ENCODE measurements at places on chromosomes 1 and 21.

GRCh38 chr21:46269466-46269865 is 15.9 kb downstream of the MCM3AP start:
- no peaks in the 10 kb centered on the region for H3K4me1 ChIP-seq
- DNase-seq = no peak
- H3K27me3 ChIP-seq = no peaks in the 10 kb centered on the region
- peaks cover 33% of the 10 kb centered on the region for H3K36me3 ChIP-seq
- no peak overlapping the region for H3K4me3 ChIP-seq

GRCh38 chr1:26476958-26477357 is 4.7 kb downstream of the HMGN2 start:
- no peaks in the 10 kb centered on the region for H3K4me1 ChIP-seq
- no peak overlapping the region for H3K4me3 ChIP-seq
- no peak overlapping the region for H3K27ac ChIP-seq
- H3K27me3 ChIP-seq = no peaks in the 10 kb centered on the region

DNA sequence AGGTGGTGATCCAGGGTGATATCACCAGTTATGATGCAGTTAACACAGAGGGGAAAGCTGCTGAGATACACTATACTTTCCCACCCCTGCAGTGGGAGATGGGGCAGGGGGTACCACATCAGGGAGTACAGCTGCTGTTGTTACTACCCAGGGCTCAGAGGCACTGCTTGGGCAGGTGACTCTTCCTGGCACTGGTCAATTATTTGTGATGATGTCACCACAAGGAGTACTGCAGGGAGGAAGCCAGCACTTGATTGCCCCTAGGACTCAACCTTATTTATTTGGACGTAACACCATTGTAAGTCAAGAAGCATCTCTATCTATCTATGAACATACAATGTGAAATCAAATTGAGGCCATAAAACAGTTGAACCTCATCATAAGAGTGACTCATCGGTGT is 10.1 kb downstream of the IFNAR1 start:
- H3K27ac ChIP-seq = no peak overlapping the region
- H3K4me3 ChIP-seq = no peak overlapping the region
- H3K4me1 ChIP-seq = no peaks in the 10 kb centered on the region
- H3K36me3 ChIP-seq = peaks cover 2% of the 10 kb centered on the region

- H3K36me3 ChIP-seq = no peaks in the 10 kb centered on the region
- no peak overlapping the region for H3K27ac ChIP-seq
- peak overlapping the region; percentile 49 for H3K4me3 ChIP-seq
- peaks cover 6% of the 10 kb centered on the region for H3K4me1 ChIP-seq
- no peak for DNase-seq
- peaks cover 3% of the 10 kb centered on the region for H3K27me3 ChIP-seq
Observed at GRCh38 chr1:14597343-14598006, 1.0 kb upstream of the KAZN start.

DNA sequence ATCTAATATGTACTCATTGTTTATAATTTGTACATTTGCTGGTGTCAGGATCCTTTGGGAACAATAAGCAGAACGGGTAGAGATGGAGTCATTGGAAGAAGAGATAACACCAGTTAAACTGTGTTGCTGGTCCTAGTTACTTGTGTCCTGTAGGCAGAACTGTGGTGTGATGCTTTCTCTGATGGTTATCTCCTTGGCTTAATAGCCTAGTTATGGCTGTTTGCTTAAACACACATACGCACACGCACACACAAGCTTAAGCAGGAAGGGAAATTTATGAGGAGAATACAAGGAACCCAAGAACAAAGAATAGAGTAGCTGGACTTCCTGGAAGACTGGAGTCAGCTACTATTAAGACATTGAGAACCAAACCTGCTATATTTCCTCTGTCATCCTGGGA is 5.7 kb upstream of the PKN2 start:
- no peaks in the 10 kb centered on the region for H3K27me3 ChIP-seq
- H3K4me1 ChIP-seq = no peaks in the 10 kb centered on the region
- H3K27ac ChIP-seq = no peak overlapping the region

DNA sequence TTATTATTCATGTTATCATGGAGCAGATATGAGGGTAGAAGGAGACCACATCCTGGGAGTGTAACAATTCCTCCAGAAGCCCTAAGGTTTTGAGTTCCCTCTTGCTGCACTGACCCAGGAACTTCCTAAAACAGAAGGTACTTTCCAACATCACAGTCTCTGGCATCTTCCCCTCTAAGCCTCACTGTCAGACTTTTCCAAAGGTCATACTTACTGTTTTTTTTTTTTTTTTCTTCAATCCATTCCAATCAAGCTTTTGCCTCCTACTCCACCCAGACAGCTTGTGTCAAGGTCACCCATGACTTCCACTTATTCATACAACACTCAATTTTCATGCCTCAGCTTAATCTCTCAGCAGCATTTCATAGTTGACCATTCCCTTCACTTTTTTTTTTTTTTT is 18.4 kb upstream of the UQCRHL start:
- no peaks in the 10 kb centered on the region for H3K27me3 ChIP-seq
- no peak overlapping the region for H3K4me3 ChIP-seq
- H3K36me3 ChIP-seq = no peaks in the 10 kb centered on the region
- no peak overlapping the region for H3K27ac ChIP-seq

DNA sequence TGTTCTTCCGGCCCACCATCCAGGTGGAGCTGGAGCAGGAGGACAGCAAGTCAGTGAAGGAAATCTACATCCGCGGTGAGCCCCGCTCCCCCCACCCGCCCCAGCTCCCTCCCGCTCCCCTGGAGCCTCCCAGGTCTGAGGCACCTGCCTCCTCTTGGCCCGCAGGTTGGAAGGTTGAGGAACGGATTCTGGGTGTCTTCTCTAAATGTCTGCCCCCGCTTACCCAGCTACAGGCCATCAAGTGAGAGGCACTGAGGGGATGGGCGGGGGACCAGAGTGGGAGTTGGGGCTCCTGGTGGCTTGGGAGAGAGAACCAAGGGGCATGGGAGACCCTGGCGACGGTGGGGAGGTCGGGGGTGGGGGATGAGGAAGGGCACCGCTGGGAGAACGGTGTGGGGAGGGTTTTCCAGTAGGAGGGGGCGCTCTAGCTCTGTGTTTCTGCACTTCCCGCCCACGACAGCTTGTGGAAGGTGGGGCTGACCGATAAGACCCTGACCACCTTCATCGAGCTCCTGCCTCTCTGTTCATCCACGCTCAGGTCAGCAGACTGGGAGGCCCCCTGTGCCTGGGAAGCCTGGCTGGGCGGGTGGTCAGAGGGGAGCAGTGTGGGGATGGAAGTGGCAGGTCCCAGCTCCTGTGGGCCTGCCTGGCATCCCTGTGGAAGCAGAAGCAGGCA is 4.2 kb downstream of the LRRC71 start:
- H3K4me1 ChIP-seq = peaks cover 4% of the 10 kb centered on the region
- H3K27ac ChIP-seq = no peak overlapping the region
- H3K36me3 ChIP-seq = no peaks in the 10 kb centered on the region

GRCh38 chr1:242133796-242134195 is 134.9 kb upstream of the MAP1LC3C start:
- no peaks in the 10 kb centered on the region for H3K36me3 ChIP-seq
- DNase-seq = no peak
- no peaks in the 10 kb centered on the region for H3K4me1 ChIP-seq

- H3K4me1 ChIP-seq = no peaks in the 10 kb centered on the region
- H3K36me3 ChIP-seq = no peaks in the 10 kb centered on the region
- 0 out of 2 replicates have a peak, but pooled peaks cover 2% of the 10 kb centered on the region for H3K27me3 ChIP-seq
- H3K4me3 ChIP-seq = no peak overlapping the region
Observed at GRCh38 chr1:165431079-165431478, 13.8 kb downstream of the RXRG start.

DNA sequence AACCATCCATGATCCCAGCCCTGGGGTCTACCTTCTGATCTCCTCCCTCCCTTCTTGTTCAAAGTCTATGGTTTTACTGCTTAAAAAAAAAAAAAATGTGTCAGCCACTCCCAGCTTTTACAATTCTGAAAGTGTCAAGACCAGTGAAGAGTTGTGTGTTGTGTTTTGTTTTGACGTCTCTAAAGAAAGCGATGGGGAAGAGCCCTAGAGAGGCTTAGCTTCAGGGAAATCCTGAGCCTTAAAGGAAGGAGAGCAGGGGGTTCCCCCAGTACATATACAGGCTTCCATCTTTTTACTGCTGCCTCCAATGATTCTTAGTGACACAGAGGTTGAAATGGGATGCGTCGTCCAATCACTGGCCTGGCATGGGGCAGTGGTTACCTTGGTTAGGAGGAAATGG is 13.9 kb upstream of the FMOD start:
- no peaks in the 10 kb centered on the region for H3K36me3 ChIP-seq
- DNase-seq = no peak
- H3K27ac ChIP-seq = no peak overlapping the region
- no peak overlapping the region for H3K4me3 ChIP-seq
- H3K27me3 ChIP-seq = no peaks in the 10 kb centered on the region

- no peaks in the 10 kb centered on the region for H3K36me3 ChIP-seq
- no peak for DNase-seq
Observed at GRCh38 chr1:196660852-196661251, 9.0 kb downstream of the CFH start.
